ENCODE measurements at places on chromosomes 3 and 15. TPM values are rescaled to one million over a fixed set of nuclear protein-coding genes. Genes with fewer than 3 reads are reported as not detected.

The CCR1 gene
- polyA plus RNA-seq = 2.5 TPM

The SNX33 gene
- polyA plus RNA-seq = 21.8 TPM

The ZNF445 gene
- 22.3 TPM for polyA plus RNA-seq

The EPHB1 gene
- polyA plus RNA-seq = 5.1 TPM

The OSTN gene
- 7.3 TPM for polyA plus RNA-seq

The GOLGA6L9 gene
- 11.3 TPM for polyA plus RNA-seq

The ALS2CL gene
- polyA plus RNA-seq = 11.9 TPM

The TRANK1 gene
- 6.6 TPM for polyA plus RNA-seq

The SCN5A gene
- 0.82 TPM for polyA plus RNA-seq

The NAALADL2 gene
- polyA plus RNA-seq = 17.2 TPM

The BCL6 gene
- 10.8 TPM for polyA plus RNA-seq

The FEZF2 gene
- polyA plus RNA-seq = not detected

The PCOLCE2 gene
- 6.5 TPM for polyA plus RNA-seq

The TRH gene
- 0.44 TPM for polyA plus RNA-seq

The SLC28A1 gene
- polyA plus RNA-seq = 10.3 TPM

The XRN1 gene
- polyA plus RNA-seq = 34.3 TPM

The PLCH1 gene
- 10.1 TPM for polyA plus RNA-seq

The OGG1 gene
- 57.5 TPM for polyA plus RNA-seq

The CFAP91 gene
- 36.0 TPM for polyA plus RNA-seq

The POPDC2 gene
- polyA plus RNA-seq = 5.6 TPM

The ACOX2 gene
- 41.6 TPM for polyA plus RNA-seq

The FGF7 gene
- 25.8 TPM for polyA plus RNA-seq

The FILIP1L gene
- 22.1 TPM for polyA plus RNA-seq

The ACTRT3 gene
- 4.4 TPM for polyA plus RNA-seq

The CISH gene
- polyA plus RNA-seq = 34.9 TPM

The CCDC54 gene
- polyA plus RNA-seq = 0.17 TPM

The SPCS1 gene
- 164 TPM for polyA plus RNA-seq

The LRRC31 gene
- polyA plus RNA-seq = 0.33 TPM

The SI gene
- not detected for polyA plus RNA-seq

The STAC gene
- polyA plus RNA-seq = 11.8 TPM

The NEK11 gene
- polyA plus RNA-seq = 16.5 TPM

The LINGO1 gene
- polyA plus RNA-seq = 20.8 TPM

The SAMD7 gene
- not detected for polyA plus RNA-seq

The GOLGA8S gene
- 0.86 TPM for polyA plus RNA-seq

The GPR149 gene
- not detected for polyA plus RNA-seq

The LMAN1L gene
- not detected for polyA plus RNA-seq

The TLR9 gene
- 0.09 TPM for polyA plus RNA-seq

The GOLGA8M gene
- 2.5 TPM for polyA plus RNA-seq

The HIGD1A gene
- 150 TPM for polyA plus RNA-seq

The HGD gene
- 104 TPM for polyA plus RNA-seq

The DNAH12 gene
- polyA plus RNA-seq = 1.1 TPM

The PP2D1 gene
- polyA plus RNA-seq = 1.0 TPM

The SLC27A2 gene
- 59.3 TPM for polyA plus RNA-seq

The CORO2B gene
- 23.9 TPM for polyA plus RNA-seq

The TNIK gene
- polyA plus RNA-seq = 18.9 TPM

The SPATA12 gene
- 0.12 TPM for polyA plus RNA-seq

The ADAMTSL3 gene
- 4.6 TPM for polyA plus RNA-seq

The CDHR4 gene
- polyA plus RNA-seq = 0.15 TPM

The VIPR1 gene
- 2.1 TPM for polyA plus RNA-seq

The OXTR gene
- 1.0 TPM for polyA plus RNA-seq

The CCR9 gene
- 0.08 TPM for polyA plus RNA-seq

The SLC2A2 gene
- polyA plus RNA-seq = 18.7 TPM

The CHL1 gene
- 27.7 TPM for polyA plus RNA-seq

Measured in renal cortex interstitium (tissue), 15 donors.